ENCODE measurements at places on chromosomes 7 and 10.

GRCh38 chr10:14751921-14752320 lies 22.8 kb downstream of the FAM107B start:
- DNase-seq, result peak; percentile 87

DNA sequence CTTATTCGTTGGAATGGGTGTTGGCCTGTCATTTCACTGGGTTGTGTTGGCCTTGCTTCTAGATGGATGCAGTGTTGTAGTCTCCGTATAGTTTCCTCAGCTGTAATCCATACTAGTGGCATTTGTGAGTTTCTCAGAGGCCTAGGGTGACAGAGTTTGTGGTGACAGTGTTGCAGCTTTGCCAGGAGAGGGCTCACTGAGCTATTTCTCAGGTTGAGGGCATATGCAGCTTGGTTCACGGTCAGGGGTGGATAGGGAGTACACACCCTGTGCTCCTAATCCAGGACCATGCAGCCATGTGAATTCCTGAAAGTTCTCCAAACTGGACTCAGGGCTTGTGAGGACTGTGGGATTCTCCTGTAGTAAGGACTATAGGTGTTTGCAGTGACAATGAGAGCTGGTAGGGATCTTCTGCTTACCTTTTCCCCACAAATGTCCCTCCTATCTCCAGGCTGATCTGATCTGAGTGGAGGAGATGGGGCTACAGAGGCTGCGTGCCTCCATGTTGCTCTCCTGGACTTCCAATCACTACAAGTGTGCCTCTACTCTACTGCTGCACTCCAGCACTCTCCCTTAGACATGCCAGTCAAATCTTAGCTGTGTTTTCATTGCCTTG lies 229.0 kb downstream of the STK31 start:
- no peak for DNase-seq

- DNase-seq, result no peak
These were observed 2.3 kb upstream of the MIOS start for GRCh38 chr7:7564323-7564780.

- DNase-seq, result no peak
These were observed 2.1 kb upstream of the FMC1 start for GRCh38 chr7:139339025-139339424.

GRCh38 chr10:113518816-113519591 lies 33.8 kb upstream of the HABP2 start:
- DNase-seq, result no peak

- no peak for DNase-seq
These were observed 168.6 kb upstream of the SHH start for GRCh38 chr7:155980841-155981240.

DNA sequence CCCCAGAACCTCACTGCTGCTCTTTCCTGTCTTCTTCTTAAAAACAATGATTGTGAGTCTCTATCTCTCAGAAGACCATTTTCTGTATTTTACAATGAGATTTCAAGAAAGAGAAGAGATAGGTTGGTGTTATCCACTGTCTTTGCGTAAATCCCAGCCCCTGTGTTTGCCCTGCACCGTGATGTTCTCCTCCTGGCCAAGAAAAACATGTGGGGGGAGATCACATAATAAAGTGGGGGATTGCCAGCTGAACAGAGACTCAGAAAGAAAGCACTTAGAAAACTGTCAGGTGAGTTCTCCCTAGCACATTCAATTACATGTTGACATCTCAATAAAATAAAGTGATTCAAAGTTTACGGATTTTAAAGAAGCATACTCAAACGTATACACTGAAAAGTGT lies 105.0 kb upstream of the PITRM1 start:
- DNase-seq, result no peak

DNA sequence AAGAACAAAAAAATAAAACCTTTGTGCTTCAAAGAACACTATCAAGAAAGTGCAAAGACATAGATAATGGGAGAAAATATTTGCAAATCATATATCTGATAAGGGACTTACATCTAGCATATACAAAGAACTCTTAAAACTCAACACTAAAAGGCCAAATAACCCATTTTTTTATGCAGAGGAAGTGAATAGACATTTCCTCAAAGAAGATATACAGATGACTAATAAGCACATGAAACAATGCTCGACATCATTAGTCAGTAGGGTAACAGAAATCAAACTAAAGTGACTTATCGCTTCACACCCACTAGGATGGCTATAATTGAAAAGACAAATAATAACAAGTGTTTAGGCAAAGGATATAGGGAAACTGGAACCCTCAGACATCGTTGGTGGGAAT lies 78.0 kb downstream of the MALSU1 start:
- no peak for DNase-seq

DNA sequence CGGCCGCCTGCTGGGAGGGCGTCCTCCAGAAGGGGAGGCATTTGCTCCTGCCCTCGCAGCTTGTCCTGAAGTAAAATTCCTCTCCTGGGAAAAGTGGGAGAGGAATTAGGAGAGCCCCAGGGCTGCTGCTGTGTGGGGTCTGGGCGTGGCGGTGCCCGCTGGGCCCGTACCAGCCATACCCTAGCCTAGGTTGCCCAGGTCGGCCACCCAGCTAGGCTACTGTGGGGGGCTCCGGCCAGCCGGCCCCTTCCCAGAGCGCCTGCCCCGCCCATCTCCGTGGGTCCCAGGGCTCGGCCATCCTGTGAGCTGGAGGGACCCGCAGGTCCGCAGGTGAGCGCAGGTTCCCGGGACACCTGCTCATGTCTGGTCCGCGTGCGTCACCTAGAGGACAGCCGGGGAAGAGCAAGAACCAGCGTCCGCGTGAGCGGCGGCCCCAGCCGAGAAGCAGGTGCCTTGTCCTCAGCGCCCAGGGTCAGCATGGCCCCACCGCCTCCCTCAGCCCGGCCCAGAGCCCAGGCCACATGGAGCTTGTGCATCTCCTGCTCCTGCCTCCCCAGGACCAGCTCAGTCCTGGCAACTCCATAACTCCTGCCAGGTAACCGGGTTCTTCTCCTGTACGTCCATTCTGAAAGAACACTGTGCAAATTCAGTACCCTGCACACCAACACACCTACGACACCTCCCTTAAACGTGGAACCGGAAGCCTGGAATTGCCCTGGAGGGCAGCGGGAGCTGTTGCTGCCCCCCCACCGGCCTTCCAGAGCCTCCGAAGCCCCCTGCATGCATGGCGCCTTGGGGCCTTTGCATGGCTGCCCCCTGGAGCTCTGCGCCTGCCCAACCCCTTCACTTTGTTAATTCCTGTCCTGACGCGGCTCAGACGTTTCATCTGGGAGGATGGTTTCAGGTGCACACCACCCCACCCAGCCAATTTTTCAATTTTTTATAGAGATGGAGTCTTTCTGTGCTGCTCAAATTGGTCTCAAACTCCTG lies 22.8 kb upstream of the FOXL3 start:
- no peak for DNase-seq

GRCh38 chr10:90885176-90885575 lies 13.4 kb downstream of the RPP30 start:
- DNase-seq, result no peak

DNA sequence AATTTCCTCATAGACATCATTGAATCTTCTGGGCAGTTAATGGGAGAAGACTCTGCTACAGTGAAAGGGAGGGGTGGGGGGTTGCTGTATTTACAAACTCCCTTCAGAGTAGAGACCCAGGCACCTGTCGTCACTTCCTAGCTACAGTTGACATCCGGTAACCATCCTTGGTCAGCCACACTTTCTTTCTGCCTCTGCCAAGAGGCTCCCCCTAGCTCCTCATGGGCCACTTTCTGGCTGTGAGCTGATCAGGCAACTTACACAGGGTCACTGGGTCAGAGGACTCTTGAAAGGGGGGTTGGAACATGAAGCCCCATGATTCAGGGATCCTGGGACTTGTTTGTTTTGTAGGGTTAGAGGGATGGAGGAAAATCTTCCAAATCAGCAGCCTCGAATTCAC lies 1.2 kb downstream of the TECPR1 start:
- no peak for DNase-seq

DNA sequence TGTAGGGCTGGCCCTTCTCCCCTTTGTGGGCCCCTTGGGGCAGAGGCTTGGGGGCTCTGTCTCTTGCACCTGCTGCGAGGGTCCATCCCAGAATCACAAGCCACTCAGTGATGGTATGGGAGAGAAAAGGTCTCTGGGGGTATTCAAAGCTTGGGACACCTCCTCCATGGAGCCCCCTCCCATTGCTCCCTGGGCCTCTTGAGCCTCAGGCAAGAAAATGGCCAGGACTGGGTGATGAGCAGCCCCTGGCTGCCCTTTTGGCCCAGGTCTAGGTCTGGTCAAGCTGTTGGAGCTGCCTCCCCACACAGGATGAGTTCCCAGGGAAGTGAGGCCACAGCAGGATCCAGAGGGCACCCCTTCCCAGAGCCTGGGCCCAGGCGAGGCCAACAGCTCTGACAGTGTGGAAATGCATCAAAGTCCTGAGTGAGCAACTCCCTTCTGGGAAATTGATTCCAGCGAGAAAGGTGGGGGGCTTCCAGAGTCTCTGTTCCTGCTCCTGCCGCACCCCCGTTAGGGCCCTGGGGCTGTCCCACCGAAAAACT lies 3.4 kb upstream of the MYL7 start:
- DNase-seq, result no peak

DNA sequence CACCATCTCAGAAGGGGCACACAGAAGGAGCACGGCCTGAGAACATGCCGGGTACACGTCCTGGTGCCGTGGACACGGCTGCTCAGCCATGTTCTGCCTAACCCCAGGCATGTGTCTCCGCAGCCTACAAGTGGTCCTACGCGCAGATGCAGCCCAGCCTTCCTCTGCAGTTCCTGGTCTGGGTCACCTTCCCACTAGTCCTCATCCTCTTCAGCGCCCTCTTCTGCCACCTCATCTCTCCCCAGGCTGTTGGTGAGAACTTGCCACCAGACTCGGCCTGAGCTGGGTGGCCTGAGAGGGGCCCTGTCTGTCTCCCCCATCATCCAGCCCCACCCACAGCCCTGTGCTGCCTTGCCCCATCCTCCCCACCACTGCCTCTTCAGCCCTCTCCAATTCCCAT lies 5.3 kb downstream of the CLCN1 start:
- DNase-seq, result no peak
